ENCODE measurements at places on chromosomes 6 and 20.

DNA sequence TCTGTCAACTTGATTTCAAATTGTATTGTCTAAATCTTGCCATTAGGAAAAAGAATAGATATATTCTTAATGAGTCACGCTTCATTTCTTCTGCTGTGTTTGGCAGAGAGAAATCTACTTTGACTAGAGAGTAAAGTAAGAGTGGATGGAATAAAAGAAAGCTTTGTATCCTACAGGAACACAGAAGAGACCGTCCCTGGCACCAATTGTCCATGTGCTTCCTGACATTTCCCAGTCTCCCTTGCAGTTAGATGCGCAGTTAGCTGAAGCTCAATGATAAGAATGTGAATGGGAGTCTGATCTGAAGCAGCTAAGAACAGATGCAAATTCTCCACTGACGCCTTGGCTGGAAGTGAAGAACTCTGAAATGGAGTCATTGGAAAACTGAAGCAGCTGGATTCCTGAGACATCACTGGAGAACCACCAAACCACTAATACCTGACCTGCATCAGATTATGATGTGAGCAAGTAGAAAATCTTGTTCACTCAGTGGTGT is 528.2 kb upstream of the MARCKS start:
- DNase-seq = no peak

DNA sequence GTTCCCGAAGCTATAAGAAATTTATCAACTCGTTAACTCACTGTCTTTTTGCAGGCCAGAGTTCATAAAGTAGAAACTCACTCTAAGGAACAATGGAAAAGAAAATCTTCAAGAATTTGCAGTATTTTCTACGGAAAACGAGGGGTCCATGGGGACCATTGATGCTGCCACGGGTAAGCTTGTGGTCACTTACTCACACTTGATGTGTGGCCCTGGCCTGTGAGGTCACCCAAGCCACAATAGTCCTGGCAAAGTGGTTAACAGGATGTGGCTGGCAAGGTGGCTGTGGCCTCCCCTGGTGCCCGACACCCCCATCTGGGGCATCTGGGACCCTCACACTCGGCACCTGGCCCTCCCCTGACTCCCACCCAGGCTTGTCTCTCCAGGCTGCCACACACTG is 123.4 kb downstream of the C6orf118 start:
- DNase-seq = no peak

DNA sequence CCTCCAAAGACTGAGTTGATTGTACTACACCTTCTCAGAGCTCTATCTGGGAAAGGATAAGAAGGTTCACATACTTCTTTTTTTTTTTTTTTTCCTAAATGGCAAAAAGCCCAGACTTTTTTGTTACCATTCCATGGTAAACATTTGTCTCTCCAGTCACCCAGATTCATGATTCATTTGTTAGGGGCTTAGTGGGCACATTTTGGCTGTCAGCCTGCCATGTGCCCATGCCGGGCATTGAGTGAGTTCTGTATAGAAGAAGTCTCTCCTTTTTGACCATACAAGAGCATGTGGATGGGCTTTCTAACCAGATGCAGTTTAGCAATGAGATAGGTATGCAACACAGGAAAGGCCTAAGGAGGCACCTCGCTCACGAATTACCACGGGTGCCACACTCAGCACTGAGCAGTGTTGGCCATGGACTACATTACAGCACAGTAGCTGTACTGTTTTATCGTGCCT is 447.5 kb upstream of the HSF2 start:
- DNase-seq = no peak

DNA sequence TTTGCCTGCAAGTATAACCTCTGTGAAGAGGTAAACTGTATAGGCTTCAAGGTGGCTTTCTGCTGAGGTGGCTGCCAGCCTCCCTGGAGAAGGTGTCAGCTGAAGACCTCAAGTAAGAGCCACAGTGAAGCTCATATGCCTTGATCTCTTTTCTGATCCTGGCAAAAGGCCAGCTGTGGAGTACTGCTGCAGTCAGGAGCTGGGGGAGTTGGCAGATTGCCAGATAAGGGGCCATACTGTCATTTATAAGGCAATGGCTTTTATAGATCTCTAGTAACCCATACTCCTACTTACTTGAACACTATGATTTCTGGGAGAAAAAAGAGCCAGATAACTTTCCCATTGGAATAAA is 8.8 kb upstream of the CEP85L start:
- peak; percentile 48 for DNase-seq

DNA sequence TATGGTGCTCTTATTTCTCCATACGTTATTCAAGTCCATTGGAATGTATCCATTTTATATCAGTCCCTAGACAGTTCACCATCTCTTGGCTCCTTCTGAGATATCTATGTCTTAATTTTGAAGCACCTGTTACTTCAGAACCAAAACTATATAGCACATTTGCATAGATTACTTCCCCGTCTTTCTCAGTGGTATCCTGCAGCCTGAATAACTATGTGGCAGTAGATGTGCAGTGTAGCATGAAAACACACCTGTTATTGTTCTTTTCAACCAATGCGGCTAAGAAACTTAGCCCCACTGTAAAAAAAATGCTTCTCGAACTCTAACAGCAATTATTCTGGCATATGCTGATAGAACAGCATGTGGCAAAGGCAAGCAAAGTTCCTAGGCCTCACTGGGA is 1184.4 kb upstream of the ADGRB3 start:
- no peak for DNase-seq

DNA sequence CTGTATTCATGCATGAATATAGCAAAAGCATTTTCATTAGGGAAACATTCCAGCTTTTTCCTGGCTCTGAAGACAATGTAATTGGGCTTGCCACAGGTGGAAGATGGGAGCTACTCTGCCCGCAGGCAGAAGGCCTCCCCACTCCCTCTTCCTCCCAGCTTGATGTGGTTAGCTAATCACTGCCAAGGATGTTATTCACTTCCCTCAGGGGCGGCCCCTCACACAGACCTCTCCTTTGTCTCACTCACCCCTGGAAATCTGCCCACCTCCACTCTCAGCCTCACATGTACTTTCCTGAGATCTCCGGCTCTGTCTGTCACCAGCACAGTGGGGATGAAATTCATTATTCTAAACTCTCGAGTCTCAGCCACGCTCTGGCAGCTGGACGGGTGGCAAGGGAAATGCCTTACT is 100.7 kb downstream of the ANKRD60 start:
- DNase-seq = no peak

DNA sequence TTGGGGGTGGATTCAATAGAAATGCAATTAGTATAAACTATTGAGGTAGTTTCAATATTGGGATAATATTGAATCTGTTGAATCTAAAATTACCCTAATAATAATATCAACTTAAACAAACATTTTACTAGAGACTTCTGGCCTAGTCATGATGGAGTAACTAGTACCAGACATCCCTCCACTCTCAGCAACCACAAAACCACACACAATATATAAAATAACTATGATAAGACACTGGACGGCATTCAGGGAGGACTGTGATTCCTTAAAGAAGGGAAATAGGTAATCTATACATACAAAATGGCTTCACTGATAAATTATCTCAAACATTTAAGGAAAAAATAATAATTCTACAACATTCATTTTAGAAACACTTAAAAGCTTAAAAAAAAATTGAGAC is 38.9 kb upstream of the TMEM14A start:
- no peak for DNase-seq

GRCh38 chr6:127520066-127520465 is 931 bp upstream of the MTCL3 start:
- DNase-seq = no peak

- DNase-seq = no peak
Measured at GRCh38 chr20:53176134-53176533, 204.0 kb downstream of the TSHZ2 start.

DNA sequence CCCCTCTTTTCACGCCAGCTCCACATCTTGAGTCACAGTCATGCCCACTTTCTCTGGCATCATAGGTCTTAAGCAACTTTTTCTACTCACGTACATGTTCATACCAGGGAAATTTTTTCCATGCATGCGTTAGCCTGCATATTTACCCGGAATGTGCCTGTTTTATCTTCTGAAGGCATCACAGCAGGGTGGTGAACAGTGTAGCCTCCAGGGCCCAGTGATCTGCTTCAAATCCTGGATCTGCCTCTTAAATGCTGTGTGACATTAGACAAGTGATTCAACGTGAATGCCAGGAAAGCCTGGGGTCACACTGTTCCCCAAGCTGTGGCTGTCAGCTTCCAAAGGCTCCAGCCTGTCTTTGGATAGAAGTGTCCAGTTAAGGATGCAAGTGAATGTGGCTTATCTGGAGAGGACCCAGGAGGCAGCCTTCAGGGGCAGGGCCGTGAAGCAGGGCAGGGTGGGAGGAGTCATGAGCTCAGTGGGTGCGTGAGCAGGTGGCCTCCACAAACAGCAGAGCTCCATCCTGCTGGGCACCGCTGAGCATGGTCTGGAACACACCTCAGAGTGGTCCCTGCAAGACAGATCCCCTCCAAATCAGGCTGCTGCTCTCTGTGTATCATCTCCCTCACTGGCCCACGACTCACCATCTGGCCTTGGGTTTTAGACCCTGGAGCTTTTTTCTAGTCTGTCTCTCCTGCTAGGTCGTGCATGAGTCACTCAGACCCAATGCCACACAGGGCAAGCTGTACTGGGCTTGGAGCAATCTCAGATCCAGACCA is 30.4 kb upstream of the CD93 start:
- no peak for DNase-seq
